ENCODE measurements at places on chromosomes 11 and 22.

DNA sequence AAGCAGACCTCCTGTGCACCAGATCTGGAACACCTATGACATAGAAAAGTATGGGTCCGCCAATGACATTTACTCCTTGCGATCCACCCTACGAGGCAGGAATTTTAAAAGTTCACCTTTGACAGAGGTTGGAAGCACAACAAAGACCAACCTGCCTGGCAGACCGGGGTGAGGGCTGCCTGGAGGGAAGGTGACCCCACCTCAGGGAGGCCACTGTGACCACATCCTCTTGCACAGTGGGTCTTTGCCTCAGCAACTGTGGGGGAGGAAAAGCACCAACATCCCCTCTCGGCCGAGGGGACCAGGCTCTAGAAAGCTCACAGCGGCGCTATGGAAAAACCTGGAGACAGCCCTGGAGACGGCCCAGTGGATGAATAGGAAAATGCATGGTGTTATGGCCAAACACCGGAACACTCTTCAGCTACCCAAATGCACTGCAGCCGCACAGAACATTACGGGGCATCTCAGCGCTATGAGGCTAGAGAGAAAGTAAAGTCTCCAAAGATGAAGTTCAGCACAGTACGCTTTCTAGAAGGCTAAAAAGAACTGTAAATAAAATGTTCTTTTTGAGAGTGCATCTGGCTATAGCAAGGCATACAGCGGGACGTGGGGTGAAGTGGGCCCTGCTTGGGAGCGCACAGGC, 1.8 kb upstream of the SHISAL1 start:
- no peak for DNase-seq

DNA sequence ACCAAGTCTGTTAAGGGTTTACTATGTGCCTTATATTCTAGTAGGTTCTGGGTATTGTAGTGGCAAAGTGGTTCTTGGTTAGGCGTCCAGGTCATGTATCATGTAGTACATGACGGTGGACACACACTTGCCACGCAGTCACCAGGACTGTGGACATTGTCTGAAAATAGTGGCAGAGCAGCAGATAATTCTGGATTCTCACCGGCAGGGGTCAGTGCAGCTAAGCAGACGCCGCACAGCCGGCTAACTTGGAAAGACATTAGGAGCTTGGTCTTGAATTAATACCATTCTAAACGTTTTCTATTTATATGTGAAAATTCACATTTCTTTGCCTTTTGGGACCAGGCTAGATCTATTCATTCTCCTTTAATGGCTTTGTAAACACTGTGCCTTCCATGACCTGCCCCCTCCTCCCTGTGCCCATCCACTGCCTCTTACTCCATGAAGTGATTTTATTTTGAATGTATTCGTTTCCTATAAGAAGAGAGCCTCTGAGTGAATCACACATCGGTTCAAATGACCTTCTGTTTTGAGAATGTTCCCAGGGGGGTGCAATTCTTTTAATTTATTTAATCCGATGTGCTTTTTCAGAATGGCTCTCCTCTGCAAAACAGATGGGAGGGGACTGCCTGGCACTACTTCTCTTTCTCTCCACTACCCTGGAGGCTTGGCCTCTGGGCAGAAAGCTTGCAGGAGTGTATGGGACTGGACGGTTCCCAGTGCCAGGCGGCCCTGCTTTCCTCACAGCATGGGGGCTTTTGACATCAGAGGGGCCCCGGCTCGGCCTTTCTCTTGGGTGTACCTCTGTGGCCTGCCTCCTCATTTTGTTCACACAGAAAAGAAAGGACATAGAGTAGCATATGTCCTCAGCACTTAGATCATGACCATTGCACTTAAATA, 378.0 kb downstream of the NTM start:
- DNase-seq, result no peak

DNA sequence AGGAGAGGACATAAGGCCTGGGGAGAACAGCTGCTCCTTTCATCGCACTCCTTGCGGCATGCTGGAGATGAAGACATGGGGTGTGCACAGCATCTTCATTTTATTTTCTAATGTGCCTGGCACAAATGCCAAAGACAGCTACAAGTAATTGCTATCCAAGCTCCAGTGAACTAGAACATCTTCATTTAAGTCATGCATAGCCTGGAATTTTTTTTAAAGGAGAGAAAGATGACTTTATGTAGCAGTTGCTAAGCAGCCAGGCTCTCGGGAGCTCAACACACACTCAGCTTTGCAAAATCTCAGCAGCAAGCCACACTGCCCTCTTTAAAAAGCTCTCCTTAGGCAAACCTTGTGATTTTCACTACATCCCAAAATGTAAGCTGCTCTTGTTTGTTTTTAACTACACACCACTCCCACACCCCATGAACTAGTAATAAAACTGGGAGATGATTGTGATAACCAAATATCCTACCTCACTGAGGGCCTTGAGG, 164.5 kb upstream of the POU2AF2 start:
- DNase-seq, result no peak

- DNase-seq, result no peak
Measured at GRCh38 chr11:130085671-130086290, 16.1 kb downstream of the APLP2 start.

- DNase-seq, result peak; percentile 55
Measured at GRCh38 chr22:41286639-41287091, 678 bp upstream of the RANGAP1 start.

DNA sequence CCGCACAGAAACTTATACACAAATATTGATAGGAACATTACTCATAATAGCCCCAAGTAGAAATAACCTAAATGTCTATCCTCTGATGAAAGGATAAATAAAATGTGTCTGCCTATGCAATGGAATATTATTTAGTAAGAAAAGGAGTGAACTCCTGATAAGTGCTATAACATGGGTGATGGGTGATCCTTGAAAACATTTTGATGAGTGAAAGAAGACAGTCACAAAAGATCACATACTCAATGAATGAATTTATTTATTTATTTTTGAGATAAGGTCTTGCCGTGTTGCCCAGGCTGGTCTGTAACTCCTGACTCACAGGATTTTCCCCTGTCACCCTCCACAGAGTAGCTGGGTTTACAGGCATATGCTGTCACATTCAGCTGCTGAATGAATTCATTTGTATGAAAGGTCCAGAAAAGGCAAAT, 17.3 kb downstream of the RNF121 start:
- no peak for DNase-seq

- no peak for DNase-seq
Measured at GRCh38 chr11:96160732-96161306, 182.2 kb downstream of the MAML2 start.

GRCh38 chr11:45449036-45449601, 163.0 kb upstream of the SYT13 start:
- DNase-seq, result no peak

DNA sequence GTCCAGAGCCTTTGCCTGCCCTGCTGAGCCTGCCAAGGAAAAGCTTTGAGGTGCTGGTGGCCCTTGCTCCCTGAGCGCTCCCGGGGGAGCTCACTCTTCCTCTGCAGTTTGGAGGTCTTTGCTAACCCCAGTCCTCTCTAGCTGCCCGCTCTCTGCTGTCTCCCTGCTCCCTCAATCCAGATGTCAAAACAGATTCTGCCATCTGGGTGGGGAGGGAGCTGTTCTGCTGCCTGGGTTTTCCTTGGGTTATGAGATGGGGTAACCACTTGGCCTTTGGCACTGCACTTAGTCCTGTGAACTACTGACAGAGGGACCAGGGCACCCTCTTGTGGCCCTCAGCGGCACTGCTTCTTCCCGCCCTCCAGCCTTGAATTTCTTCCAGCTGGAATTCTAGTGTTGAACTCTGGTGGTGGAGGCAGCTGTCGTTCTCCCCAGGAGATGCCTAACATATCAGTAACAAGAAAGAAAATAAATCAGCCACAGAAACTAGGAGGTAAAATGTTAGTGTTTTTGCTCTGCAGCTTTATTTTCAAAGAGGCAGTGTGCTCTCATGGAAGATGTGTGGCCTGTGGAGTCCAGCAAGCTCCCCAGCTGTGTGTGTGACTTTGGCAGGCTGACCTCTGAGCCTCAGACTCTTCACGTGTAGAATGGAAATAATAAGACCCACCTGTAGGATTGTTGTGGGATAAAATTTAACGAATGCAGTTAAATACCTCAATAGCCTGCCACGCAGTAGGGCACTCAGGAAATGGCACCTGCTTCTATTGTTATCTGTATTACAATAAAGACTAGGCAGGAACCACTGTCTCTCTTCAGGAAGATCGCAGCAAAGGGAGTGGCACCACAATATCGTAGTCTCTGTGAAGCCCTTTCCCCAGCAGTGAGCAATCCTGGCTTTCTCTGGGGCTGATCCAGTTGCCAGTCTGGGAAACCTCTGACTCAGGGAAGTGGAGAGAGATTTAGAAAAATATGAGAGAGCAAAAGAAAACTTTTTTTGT, 23.4 kb downstream of the ARFGAP2 start:
- DNase-seq, result peak; percentile 75

Measured in activated T-cell treated with anti-CD3 and anti-CD28 coated beads, Interleukin-2, amount 50 U/mL, for 24 hours (primary cell).